Glutamatergic neuron (in vitro differentiated cells): ENCODE measurements at places on chromosomes 11 and 22.

GRCh38 chr22:34866495-34867131 lies 199.3 kb upstream of the ISX start:
- DNase-seq: no peak
- H3K27me3 ChIP-seq: peaks cover 2% of the 10 kb centered on the region
- peaks cover 7% of the 10 kb centered on the region for H3K4me1 ChIP-seq
- no peak overlapping the region for H3K4me3 ChIP-seq
- H3K27ac ChIP-seq: no peak overlapping the region
- H3K36me3 ChIP-seq: peaks cover under 1% of the 10 kb centered on the region

- peaks cover 25% of the 10 kb centered on the region for H3K4me1 ChIP-seq
Observed at GRCh38 chr11:22734628-22735345, 68.4 kb downstream of the GAS2 start.

DNA sequence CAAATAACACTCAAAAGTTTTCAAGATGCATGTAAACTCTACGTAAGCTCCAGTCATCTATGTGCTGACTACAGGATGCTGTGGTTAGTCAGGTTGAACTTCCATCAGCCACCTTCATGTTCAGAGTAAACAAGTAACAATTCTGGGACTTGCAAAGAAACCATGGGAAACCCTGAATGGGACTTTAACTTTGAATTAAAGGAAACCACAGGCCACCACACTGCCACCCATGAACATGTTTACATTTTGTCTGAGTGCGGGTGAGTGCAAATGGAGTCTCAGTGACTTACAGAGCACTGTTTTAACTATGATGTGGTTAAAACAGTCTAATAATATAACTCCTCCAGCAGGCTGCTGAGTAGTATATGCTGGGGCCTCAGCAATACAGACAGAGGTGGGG lies 12.9 kb upstream of the SYTL2 start:
- H3K4me1 ChIP-seq: peaks cover 3% of the 10 kb centered on the region
- no peak overlapping the region for H3K27ac ChIP-seq
- no peak for DNase-seq
- H3K27me3 ChIP-seq: peaks cover 3% of the 10 kb centered on the region
- no peak overlapping the region for H3K4me3 ChIP-seq
- no peaks in the 10 kb centered on the region for H3K36me3 ChIP-seq

- H3K27me3 ChIP-seq: peaks cover 6% of the 10 kb centered on the region
- DNase-seq: no peak
- H3K36me3 ChIP-seq: no peaks in the 10 kb centered on the region
Observed at GRCh38 chr11:14240951-14241350, 118.0 kb downstream of the RRAS2 start.

- H3K27me3 ChIP-seq: peaks cover 19% of the 10 kb centered on the region
- H3K4me3 ChIP-seq: no peak overlapping the region
- H3K27ac ChIP-seq: no peak overlapping the region
- DNase-seq: no peak
- peaks cover 14% of the 10 kb centered on the region for H3K4me1 ChIP-seq
Observed at GRCh38 chr11:68216171-68216938, 3.3 kb upstream of the KMT5B start.

DNA sequence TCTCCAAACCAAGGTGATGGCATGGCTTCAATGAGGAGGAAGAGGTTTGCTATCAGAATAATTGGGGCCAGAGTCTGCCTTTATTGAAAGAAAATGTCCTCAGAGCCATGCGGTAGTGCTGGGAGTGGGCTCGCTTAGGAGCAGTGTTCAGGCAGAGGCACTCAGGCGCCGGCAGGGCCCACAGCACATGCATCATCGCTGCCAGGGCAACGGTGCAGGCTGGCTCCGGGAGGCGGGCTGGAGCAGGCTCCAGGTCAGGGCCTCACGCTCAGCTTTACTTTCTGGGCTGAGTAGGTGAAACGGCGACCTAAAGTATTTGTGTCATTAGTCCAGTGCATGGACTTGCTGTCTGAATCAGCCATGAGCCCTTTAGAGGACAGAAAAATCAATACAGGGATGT lies 169.9 kb upstream of the CCDC90B start:
- H3K27ac ChIP-seq: peak overlapping the region; percentile 4
- no peaks in the 10 kb centered on the region for H3K36me3 ChIP-seq
- peaks cover 24% of the 10 kb centered on the region for H3K4me1 ChIP-seq
- no peaks in the 10 kb centered on the region for H3K27me3 ChIP-seq

GRCh38 chr11:111483431-111483830 lies 28.8 kb downstream of the BTG4 start:
- no peak overlapping the region for H3K4me3 ChIP-seq
- H3K27ac ChIP-seq: no peak overlapping the region
- no peaks in the 10 kb centered on the region for H3K4me1 ChIP-seq

- peaks cover 6% of the 10 kb centered on the region for H3K4me1 ChIP-seq
- DNase-seq: no peak
- no peaks in the 10 kb centered on the region for H3K27me3 ChIP-seq
- no peak overlapping the region for H3K4me3 ChIP-seq
Observed at GRCh38 chr11:110380836-110381622, 48.7 kb upstream of the FDX1 start.

GRCh38 chr11:36775130-36775529 lies 177.1 kb upstream of the RAG2 start:
- no peak overlapping the region for H3K27ac ChIP-seq
- no peaks in the 10 kb centered on the region for H3K4me1 ChIP-seq
- H3K4me3 ChIP-seq: no peak overlapping the region
- no peaks in the 10 kb centered on the region for H3K36me3 ChIP-seq
- DNase-seq: no peak
- H3K27me3 ChIP-seq: no peaks in the 10 kb centered on the region

GRCh38 chr11:35661534-35661933 lies 1.0 kb upstream of the TRIM44 start:
- peaks cover 15% of the 10 kb centered on the region for H3K27me3 ChIP-seq
- H3K27ac ChIP-seq: peak overlapping the region; percentile 95

- no peaks in the 10 kb centered on the region for H3K27me3 ChIP-seq
- no peak overlapping the region for H3K27ac ChIP-seq
- H3K36me3 ChIP-seq: no peaks in the 10 kb centered on the region
- no peak overlapping the region for H3K4me3 ChIP-seq
- no peak for DNase-seq
- H3K4me1 ChIP-seq: no peaks in the 10 kb centered on the region
Observed at GRCh38 chr22:24789516-24789915, 15.0 kb upstream of the PIWIL3 start.

- H3K4me1 ChIP-seq: peaks cover 16% of the 10 kb centered on the region
- H3K4me3 ChIP-seq: peak within 1 kb of the TSS; percentile 56
- DNase-seq: no peak
- peak within 1 kb of the TSS; percentile 95 for H3K27ac ChIP-seq
- H3K27me3 ChIP-seq: peaks cover 6% of the 10 kb centered on the region
Observed at GRCh38 chr11:61950035-61950547, at the start of gene BEST1. TSS of gene BEST1 (plus strand) at chr11:61950351. CDS start at chr11:61951807, 1,456 bp downstream.

DNA sequence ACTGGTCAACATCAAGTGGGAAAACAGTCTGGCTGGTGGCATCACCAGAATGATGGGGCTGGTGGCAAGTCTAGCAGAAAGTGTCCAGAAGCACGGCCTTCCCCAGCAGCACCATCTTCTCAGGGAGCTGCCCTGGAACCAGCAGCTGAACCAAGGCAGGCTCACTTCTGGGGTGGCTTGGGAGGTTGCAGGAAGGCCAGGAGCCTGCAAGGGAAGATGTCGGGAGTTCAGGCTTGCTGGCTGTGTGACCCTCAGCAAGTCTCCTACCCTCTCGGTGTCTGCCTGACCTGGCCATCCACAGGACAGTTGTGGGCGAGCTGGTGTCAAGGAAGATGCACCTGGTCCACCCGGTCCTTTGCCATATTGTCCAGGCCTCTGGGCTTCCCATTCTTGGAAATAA lies 2.3 kb upstream of the PNPLA5 start:
- DNase-seq: no peak
- no peak overlapping the region for H3K4me3 ChIP-seq
- H3K4me1 ChIP-seq: no peaks in the 10 kb centered on the region
- H3K27me3 ChIP-seq: peaks cover 4% of the 10 kb centered on the region
- H3K27ac ChIP-seq: no peak overlapping the region

GRCh38 chr22:37169947-37170688 lies 17.9 kb downstream of the C1QTNF6 start:
- H3K27me3 ChIP-seq: peaks cover 15% of the 10 kb centered on the region
- no peak overlapping the region for H3K27ac ChIP-seq
- H3K36me3 ChIP-seq: peaks cover 14% of the 10 kb centered on the region
- peak; percentile 1 for DNase-seq
- H3K4me3 ChIP-seq: no peak overlapping the region
- H3K4me1 ChIP-seq: peaks cover 5% of the 10 kb centered on the region

GRCh38 chr11:2994336-2994730 lies 2.2 kb upstream of the NAP1L4 start:
- DNase-seq: no peak
- peak overlapping the region; percentile 32 for H3K4me3 ChIP-seq
- H3K27ac ChIP-seq: no peak overlapping the region

- no peaks in the 10 kb centered on the region for H3K36me3 ChIP-seq
- H3K27ac ChIP-seq: no peak overlapping the region
- H3K4me3 ChIP-seq: no peak overlapping the region
Observed at GRCh38 chr11:68406324-68407313, 53.9 kb upstream of the PPP6R3 start.

DNA sequence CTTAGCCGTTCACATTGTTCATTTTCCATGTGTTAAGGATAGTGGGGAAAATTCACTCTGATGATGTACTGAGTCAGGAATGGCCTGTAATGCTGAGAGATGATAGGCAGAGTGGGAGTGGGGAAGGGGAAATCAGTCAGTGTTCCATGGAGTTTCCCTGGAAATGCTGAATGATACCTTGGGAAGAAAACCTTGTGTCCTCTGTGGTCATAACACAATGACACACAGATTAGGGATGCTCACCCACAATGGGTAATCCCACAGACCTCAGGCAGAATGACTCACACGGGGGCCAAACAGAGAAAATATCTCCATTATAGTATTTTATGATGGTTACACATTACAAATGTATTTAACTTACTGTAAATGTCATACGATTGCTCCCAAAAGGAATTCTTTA lies 118.0 kb downstream of the SNX19 start:
- no peak overlapping the region for H3K4me3 ChIP-seq
- H3K27me3 ChIP-seq: peaks cover 2% of the 10 kb centered on the region
- H3K36me3 ChIP-seq: peaks cover 10% of the 10 kb centered on the region
- H3K4me1 ChIP-seq: no peaks in the 10 kb centered on the region
- no peak overlapping the region for H3K27ac ChIP-seq

DNA sequence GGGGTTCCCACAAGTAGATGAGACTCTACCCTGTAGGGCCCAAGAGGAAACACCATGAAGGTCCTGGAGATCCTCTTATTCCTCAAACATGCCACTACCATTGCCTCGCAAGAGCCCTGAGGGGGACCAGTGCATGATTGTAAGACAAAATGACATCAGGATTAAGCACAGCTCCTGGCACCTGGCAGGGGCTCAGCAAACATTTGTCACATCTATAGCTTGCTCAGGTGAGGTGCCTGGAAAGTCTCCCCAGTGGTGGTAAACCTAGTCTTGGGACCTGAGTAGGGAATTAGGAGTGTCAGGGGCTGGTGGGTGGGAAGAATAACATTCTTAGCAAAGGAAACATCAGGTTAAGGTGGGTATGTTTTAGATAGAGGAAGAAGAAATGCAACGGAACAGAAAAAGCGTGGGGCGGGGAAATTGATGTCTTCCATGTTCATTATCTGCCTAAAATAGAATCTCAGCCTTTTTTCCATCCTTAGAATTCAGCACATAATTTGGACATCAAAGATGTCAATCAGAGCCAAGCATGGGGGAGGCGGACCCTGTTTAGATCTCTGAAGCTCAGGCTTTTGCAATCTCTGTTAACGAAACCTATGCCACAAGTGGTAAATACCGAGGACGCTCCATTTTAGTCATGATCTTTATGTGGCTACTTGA lies 924 bp downstream of the YPEL1 start:
- H3K4me1 ChIP-seq: peaks cover 8% of the 10 kb centered on the region
- peaks cover 6% of the 10 kb centered on the region for H3K27me3 ChIP-seq
- H3K4me3 ChIP-seq: peak overlapping the region; percentile 99
- H3K36me3 ChIP-seq: no peaks in the 10 kb centered on the region
- H3K27ac ChIP-seq: peak overlapping the region; percentile 85

DNA sequence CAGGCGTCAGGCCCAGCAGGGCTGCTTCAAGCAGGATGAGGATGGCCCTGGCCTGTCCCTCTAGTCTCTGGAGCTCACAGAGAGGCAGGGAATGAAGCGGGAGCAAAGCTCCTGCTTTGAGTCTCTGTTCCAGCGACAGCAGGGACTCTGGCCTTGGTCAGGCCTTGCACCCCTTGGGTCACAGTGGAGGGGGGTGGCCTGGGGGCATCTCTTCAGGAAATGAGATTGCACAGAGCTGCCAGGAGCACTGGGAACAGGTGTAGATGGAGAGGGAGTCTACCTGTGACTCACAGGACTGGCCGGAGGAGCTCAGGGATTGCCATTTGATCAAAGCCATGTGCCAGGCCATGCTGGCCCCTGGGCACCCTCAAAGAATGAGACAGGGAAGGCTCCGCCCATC lies 1.6 kb downstream of the ANO1 start:
- H3K27ac ChIP-seq: no peak overlapping the region
- H3K27me3 ChIP-seq: peaks cover 15% of the 10 kb centered on the region
- H3K4me1 ChIP-seq: no peaks in the 10 kb centered on the region
- DNase-seq: no peak
- H3K4me3 ChIP-seq: no peak overlapping the region

- H3K36me3 ChIP-seq: peaks cover 5% of the 10 kb centered on the region
- peaks cover 2% of the 10 kb centered on the region for H3K27me3 ChIP-seq
- H3K4me3 ChIP-seq: no peak overlapping the region
Observed at GRCh38 chr11:73971175-73971719, 11.4 kb downstream of the UCP2 start.
